ENCODE measurements at places on chromosomes 6 and 20.

DNA sequence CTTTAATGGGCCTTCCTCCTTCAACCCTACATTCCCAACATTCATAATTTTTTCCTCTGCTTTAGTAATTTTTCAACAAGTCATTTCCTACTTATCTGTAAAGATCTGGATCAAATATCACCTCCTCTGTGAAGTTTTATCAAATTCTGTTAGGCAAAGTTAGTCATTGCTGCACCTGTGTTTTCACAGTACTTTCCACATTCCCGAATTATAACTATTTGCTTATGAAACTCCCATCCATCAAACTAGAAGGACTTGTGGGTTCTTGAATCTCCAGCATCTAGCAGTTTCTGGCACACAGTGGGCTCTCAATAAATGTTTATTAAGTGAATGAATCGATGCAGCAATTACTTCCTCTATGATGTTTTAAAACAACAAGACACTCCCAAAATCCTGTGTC is 257.6 kb downstream of the HDGFL1 start:
- no peak for DNase-seq

GRCh38 chr6:69820438-69820837 is 23.6 kb upstream of the LMBRD1 start:
- DNase-seq = no peak

DNA sequence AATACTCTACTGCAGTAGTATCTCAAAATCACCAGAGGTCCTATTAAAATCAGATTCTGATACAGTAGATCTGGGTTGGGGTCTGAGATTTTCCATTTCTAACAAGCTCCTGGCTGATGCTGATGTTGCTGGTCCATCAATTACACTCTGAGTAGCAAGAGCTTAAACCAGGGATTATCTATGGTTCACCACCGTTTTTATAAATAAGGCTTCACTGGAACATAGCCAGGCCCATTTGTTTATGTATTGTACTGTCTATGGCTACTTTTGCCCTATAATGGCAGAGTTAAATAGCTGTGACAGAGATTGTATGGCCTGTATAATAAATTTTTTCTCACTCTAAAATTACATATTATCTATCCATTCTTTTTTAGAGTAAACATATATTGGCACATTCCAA is 53.0 kb downstream of the NUDT3 start:
- DNase-seq = no peak

DNA sequence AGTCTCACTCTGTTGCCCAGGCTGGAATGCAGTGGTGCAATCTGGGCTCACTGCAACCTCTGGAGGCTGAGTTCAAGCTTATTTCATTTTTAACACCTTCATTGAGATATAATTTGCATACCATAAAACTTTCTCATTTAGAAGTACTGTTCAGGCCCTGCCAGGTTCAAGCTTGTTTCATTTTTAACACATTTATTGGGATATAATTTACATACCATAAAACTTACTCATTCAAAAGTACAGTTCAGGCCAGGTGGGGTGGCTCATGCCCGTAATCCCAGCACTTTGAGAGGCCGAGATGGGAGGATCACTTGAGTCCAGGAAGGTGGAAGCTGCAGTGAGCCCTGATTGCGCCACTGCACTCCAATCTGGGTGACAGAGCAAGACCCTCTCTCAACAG is 5.5 kb downstream of the OR2B6 start:
- DNase-seq = no peak

Data from activated naive CD4-positive, alpha-beta T cell treated with anti-CD3 and anti-CD28 coated beads, Interleukin-2, amount 50 U/mL, for 72 hours (primary cell).